A549 (cell line): ENCODE measurements at places on chromosomes 4 and X.

- no peak for DNase-seq
Observed at GRCh38 chr4:11397819-11398610, 30.7 kb downstream of the HS3ST1 start.

- DNase-seq: no peak
Observed at GRCh38 chr4:20882500-20882899, 182.2 kb downstream of the PACRGL start.

- no peak for DNase-seq
Observed at GRCh38 chr4:93529692-93530372, 298.7 kb upstream of the ATOH1 start.

- DNase-seq: no peak
Observed at GRCh38 chr4:25378437-25378743, 1.3 kb downstream of the ANAPC4 start.

DNA sequence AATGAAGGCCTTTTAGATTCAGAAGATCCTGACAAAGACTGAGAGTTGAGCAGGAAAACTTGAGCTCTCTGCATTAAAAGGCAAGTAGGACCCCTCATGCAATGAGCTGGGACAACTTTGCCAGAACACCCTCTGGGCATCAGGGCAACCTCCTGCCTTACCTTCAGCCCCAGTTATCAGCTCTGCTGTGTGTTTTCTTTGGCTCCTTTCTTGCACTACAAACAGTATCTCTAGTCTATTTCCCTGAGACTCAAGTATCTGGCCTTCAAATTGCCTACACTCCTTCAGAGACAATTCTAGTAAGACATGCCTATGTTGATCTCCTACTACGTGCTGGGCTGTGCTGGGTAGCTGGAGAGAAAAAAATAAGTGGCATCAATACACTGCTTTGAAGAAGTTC is 192.2 kb downstream of the MID1IP1 start:
- DNase-seq: no peak

- no peak for DNase-seq
Observed at GRCh38 chr4:144181391-144181790, 40.9 kb upstream of the GYPA start.

DNA sequence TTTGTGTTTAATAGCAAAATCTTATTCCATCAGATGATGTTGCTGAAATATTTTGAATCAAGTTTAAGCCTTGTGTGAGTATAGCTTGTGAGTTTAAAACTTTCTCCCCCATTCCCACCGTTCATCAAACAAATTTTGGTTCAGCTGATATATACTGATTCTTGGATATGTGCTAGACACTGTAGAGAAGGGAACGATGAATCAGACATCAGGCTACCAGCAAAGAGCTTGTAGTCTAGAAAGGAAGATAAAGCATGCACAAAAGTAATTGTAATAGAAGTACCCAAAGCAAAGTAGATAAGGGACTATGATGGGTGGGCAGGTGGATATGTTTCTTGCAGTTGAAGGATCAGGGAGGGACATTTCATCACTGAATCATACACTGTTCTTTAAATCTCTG is 131.9 kb downstream of the AKAP4 start:
- DNase-seq: no peak

DNA sequence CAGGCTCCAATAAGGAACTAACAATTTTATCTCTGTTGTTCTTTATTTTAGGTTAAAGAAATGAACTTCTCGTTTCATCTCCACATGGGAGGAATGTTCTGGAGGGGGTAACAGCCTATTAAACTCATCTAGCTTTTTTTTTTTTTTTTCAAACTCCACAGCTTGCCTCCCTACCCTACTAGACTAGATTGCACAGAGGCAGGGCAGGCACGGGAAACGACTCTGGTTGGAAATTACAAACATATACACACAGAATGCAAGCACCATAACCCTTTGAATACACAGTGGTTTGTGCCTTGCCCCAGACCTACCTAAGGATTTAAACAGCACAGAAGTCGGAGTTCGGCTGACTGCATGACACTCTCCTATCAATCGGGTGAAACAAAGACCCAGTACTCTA is 2.7 kb downstream of the MECP2 start:
- no peak for DNase-seq

DNA sequence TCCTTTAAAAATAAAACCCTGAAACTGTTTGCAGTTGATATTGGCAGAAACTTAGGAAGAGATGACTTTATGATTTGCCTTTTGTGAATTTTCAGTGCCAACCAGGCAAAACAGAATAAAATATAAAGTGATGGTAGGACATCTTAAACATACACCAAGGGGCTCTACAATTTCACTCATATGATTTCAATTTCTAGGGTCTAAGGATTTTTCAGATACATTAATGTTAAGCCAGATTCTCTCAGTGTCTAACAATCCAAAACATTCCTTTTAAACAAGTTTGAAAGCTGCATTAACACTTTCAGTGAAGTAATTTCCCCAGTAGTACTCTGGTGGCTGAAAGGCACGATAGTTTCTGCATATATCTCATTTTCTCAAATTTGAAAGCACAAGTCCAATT is 1262.0 kb upstream of the ADGRL3 start:
- no peak for DNase-seq

GRCh38 chr4:175308236-175308635 is 390.1 kb downstream of the ADAM29 start:
- no peak for DNase-seq

GRCh38 chr4:7788694-7789425 is 150.8 kb downstream of the AFAP1 start:
- DNase-seq: no peak

DNA sequence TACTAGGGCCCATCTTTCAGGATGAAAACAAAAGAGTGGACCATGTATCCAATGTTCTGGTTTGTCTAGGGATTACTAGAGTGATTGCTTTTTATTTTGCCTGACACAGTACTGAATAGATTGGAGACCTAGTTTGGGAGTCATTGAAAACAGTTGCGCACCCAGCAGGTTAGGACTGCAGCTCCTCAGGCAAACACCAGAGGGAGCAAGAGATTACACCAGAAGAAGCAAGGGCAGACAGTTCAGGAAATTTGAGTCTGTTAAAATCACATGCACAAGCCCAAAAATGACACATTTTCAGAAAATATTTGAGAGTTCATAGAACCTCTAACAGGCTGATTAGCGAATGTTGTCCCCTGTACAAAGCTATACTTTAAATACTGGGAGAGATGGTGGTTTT is 55.6 kb downstream of the CYLC1 start:
- no peak for DNase-seq

DNA sequence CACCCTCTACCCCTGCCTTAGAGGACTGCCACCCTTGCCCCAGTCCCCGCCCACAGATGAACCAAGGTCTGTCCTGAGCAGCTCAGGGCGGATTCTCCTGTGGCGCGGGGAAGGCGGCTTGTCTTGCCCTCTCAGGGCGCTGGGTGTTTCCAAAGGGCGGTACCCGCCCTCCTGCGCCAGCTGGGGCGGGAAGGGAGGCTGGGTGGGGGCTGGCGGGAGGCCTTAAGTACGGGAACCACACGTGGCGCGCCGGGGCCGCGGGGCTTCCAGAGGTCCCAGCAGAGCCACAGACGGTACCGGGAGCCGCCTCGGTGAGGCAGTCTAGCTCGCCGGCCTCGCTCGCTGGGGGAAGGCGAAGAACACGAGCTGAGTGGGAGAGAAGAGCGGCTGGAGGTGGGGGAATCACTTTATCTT is 361.1 kb downstream of the MID1IP1 start:
- no peak for DNase-seq

DNA sequence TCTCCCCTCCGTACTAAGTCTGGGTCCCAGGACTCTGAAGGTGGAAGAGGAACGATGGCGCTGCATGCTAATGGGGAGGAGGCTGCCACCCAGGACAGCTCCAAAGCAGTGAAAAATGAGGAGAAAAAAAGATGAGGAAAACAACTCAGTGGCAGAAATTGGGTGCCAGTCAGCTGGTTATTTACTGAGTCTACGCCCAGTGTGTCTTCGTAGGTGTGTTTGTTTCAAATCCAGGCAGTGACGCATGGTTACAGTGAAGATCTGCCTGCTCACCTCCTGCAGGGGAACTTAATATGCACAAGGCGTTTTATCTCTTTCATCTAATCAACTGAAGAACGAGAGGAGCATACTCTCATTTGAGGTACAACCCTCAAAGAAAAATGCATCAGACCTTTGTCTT is 70.9 kb upstream of the FBXW7 start:
- no peak for DNase-seq

DNA sequence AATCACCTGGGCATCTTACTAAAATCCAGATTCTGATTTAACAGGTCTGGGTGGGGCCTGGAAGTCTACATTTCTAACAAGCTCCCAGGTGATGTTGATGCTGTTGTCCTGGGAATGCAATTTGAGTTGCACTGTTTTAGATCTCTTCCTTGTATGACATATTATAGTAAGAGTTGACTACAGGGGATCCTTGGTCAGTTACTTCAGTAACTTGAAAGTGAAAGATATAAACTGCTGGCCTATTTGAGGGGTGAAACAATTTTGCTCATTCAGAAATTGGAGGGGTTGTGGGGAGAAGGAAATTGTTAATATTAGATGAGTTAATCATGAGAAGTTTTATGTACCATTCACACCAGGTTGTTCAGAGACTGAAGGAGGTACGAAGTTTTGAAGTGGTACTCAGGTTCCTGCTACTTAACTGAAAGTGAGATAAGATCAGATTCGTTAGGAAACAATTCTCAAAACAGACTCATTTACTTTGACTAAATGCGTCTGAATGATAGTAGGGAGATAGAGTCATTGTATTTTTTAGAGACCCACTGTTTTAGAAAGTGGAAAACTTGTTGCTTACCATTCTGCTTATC is 12.5 kb downstream of the SH2D1A start:
- no peak for DNase-seq

- no peak for DNase-seq
Observed at GRCh38 chr4:76498550-76498949, 63.5 kb downstream of the SHROOM3 start.

GRCh38 chr4:25727711-25728493 is 72.3 kb downstream of the SLC34A2 start:
- DNase-seq: no peak

GRCh38 chrX:106902684-106903083 is 457 bp downstream of the RIPPLY1 start:
- no peak for DNase-seq

GRCh38 chrX:67207912-67208311 is 335.9 kb upstream of the AR start:
- no peak for DNase-seq

- no peak for DNase-seq
Observed at GRCh38 chr4:40395908-40396793, 61.0 kb downstream of the CHRNA9 start.

GRCh38 chr4:152289941-152290340 is 246.0 kb downstream of the FBXW7 start:
- DNase-seq: no peak

DNA sequence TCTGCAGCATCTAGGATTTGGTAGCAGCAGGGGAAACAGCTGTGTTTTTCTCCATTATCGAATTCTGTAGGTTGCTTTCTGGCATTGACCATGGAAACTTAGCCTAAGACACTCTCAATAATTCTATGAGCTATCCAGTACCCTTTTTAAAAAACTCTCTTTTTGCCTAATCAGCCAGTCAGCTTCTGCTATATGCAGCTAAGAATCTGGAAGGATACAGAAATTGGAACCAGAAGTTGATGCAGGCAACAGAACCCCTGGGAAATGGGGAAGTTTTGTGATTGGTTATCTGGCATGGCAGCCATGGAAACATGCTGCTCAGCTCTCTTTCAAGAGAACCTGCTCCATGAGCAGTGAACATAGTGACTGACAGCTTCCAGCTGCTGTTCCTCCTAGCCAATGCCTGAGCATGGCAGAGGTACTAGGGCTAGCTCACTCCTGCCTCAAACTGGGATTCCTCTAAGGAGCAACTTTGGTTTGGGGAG is 417.6 kb upstream of the MAOA start:
- no peak for DNase-seq

- no peak for DNase-seq
Observed at GRCh38 chr4:75243570-75243969, 270.6 kb downstream of the RCHY1 start.

DNA sequence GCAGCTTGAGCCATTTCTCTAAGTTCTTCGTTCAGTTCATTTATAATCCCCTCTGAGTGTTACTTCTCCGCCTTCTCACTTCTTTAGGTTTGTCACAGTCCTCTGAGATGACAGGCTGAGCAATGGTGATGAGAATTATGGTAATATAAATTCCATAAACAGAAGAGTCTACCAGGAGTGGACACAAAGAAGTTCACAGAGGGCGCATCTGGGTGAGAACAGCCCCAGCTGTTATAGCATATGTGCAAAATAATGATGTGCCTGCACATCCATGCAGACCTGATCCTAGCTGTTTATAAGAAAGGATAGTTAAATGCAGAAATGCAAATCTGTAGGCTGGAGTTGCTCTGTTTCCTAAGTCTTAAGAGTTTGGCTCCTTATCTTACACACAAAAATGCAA is 377.5 kb downstream of the KCNIP4 start:
- DNase-seq: no peak

GRCh38 chr4:13543839-13544605 is at the start of gene NKX3-2:
TSS of gene NKX3-2 (minus strand) at chr4:13544508. CDS start at chr4:13544414, 94 bp downstream.
- no peak for DNase-seq

DNA sequence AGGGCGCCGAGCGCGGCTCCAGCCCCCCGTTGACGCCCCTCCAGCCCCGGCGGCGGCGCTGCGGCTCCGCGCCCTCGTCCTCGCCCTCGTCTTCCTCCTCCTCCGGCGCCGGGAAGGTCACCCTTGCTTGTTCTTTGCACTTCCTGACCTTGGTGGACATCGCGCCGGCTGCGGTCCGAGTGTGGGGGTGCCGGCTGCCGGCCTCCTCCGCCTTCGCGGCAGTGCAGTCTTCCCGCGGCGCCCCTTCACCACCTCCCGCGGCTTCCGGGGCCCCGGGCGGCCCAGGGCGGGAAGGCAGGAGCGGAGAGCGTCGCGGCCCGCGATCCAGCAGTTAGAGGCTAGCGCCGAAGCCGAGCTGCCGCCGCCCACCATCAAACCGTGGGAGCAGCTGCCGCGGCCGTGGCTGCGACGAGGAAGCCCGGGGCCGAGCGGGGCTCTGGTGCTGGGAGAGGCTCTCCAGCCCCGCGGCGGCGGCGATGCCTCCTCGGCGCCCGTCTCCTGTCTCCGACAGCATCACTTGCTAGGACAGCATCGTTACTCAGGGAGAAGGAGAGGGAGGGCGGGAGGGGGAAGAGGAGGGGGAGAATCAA is at the start of gene TRPC3:
TSS of gene TRPC3 (minus strand) at position 540 of the 590 bp plus-strand sequence. CDS start at position 160, 380 bp downstream.
- no peak for DNase-seq

GRCh38 chrX:120293015-120293414 is 18.2 kb downstream of the TMEM255A start:
- DNase-seq: no peak
